Upper lobe of right lung (tissue), 1 donor: ENCODE measurements at places on chromosomes 16 and 17. TPM values are rescaled to one million over a fixed set of nuclear protein-coding genes. Genes with fewer than 3 reads are reported as not detected.

The GNAO1 gene
- total RNA-seq = 1.8 TPM

DNA sequence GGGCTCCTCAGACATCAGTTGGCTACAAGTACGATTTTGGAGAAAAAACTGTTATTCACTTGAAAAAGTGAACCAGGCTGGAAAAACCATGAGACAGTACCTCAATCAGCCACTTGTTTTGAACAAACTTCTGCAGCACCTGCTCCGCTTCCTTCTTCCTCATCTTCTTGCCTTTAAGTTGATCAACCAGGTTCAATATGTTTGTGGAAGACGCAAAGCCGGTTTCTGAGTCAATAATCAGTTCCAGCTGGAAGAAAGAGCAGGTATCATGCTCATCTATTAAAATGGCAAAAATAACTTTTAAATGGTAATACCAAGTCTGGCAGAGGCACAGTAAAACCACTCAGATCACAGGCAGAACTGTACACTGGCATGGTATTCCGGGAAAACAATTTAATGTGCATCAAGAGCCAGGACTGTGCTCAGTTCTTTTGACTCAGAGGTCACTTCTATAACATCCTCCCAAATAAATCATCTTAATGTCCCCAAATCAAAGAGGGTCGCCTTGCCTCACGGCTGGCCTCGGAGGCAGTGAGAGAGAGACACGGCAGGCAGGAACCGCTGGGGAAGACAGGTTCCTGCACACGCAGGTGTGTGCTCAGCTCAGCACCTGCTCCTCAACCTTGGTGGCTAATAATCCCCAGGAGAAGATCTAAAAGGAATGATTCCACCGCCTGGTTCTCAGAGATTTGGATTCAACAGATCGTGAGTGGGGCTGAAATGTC lies 29.7 kb downstream of the KDM8 start:
- H3K4me1 ChIP-seq = peaks cover 52% of the 10 kb centered on the region
- peaks cover 24% of the 10 kb centered on the region for H3K36me3 ChIP-seq
- H3K4me3 ChIP-seq = no peak overlapping the region
- H3K27ac ChIP-seq = peak overlapping the region; percentile 42

DNA sequence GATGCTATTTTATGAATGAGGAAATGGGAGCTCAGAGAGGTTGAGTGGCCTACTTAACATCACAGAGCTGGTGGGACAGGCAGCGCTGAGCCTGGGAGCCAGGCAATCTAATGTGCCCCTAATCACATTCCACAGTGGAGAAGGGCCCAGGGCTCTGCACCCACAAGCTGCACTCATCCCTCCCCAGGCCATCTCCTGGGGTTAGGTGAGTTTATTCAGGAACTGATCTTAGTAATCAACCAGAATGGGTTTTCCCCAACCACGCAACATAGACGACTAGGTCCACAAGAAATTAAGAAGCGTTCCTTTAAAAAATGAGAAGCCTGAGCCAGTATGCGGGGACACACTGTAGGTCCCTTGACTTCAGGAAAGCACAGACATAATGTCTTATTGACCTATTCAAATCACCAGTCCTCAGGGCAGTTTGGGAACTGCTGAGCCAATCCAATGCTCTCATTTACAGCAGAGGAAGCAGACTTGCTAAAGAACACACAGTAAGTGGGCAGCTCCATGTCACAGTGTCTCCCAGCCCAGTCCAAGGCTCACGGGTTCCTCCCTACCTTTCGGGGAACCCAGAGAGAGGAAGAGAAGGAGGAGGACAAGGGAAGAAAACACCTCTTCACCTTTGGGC lies 2.3 kb downstream of the MPP3 start:
- H3K27me3 ChIP-seq = no peaks in the 10 kb centered on the region
- H3K4me1 ChIP-seq = peaks cover 25% of the 10 kb centered on the region
- no peak overlapping the region for H3K4me3 ChIP-seq
- no peak for DNase-seq
- no peaks in the 10 kb centered on the region for H3K36me3 ChIP-seq
- no peak overlapping the region for H3K27ac ChIP-seq

The SP6 gene
- 8.5 TPM for total RNA-seq

- H3K27me3 ChIP-seq = no peaks in the 10 kb centered on the region
- H3K4me3 ChIP-seq = no peak overlapping the region
- no peaks in the 10 kb centered on the region for H3K4me1 ChIP-seq
- no peaks in the 10 kb centered on the region for H3K36me3 ChIP-seq
These were observed 2334.2 kb downstream of the TP53TG3F start for GRCh38 chr16:35793601-35794000.

- H3K4me1 ChIP-seq = peaks cover 7% of the 10 kb centered on the region
- H3K27ac ChIP-seq = peak overlapping the region; percentile 47
- H3K27me3 ChIP-seq = no peaks in the 10 kb centered on the region
- DNase-seq = no peak
- H3K4me3 ChIP-seq = no peak overlapping the region
These were observed 17.5 kb upstream of the TNFRSF13B start for GRCh38 chr17:16989230-16989952.

The ADAM11 gene
- 0.43 TPM for total RNA-seq

GRCh38 chr17:47663912-47664623 lies 14.3 kb downstream of the KPNB1 start:
- no peak overlapping the region for H3K27ac ChIP-seq
- H3K27me3 ChIP-seq = no peaks in the 10 kb centered on the region
- peaks cover 98% of the 10 kb centered on the region for H3K36me3 ChIP-seq
- H3K4me1 ChIP-seq = peaks cover 6% of the 10 kb centered on the region
- no peak overlapping the region for H3K4me3 ChIP-seq

GRCh38 chr17:16977932-16978331 lies 6.0 kb upstream of the TNFRSF13B start:
- H3K27ac ChIP-seq = no peak overlapping the region
- H3K4me3 ChIP-seq = no peak overlapping the region
- no peaks in the 10 kb centered on the region for H3K27me3 ChIP-seq
- no peaks in the 10 kb centered on the region for H3K36me3 ChIP-seq
- H3K4me1 ChIP-seq = no peaks in the 10 kb centered on the region
- no peak for DNase-seq

GRCh38 chr16:11636172-11636721 lies 32.0 kb upstream of the SNN start:
- no peaks in the 10 kb centered on the region for H3K36me3 ChIP-seq
- H3K4me1 ChIP-seq = peaks cover 42% of the 10 kb centered on the region
- DNase-seq = no peak
- H3K27me3 ChIP-seq = no peaks in the 10 kb centered on the region

DNA sequence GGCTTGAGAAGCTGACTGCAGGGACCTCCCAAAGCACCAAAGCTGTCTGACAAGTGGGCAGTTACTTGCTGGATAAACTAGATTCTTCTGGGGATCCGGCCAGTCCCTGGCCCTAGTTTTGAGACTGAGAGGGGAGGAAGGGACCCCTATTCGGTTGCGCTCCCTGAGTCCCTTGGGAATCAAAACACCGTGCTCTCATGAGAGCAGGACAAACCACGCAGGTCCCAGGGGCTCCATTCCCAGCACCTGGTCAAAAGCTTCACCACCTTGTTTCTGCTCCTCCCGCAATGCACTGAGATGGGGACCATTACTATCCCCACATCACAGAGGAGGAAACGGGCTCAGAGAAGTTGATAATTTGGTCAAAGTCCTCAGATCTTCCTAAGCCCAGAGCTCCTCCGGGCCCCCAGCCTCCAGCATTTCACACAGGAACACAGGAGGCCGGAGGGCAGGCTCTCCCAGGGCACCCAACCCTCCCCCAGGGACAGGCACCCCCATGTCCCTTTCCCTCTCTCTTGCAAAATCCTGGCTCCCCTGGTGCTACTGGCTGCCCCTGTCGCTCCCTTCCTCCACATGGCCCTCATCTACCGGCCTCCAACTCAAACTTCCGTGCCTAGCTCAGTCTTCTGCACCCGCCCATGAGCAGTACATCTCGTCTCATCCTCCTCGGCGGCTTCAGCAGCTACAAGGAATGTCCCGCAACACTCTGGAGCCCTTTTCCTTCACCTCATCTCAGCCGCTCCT lies 3.3 kb downstream of the TRIM65 start:
- H3K27ac ChIP-seq = no peak overlapping the region
- no peaks in the 10 kb centered on the region for H3K27me3 ChIP-seq
- no peak overlapping the region for H3K4me3 ChIP-seq
- peaks cover 13% of the 10 kb centered on the region for H3K4me1 ChIP-seq
- peaks cover 38% of the 10 kb centered on the region for H3K36me3 ChIP-seq
- no peak for DNase-seq

- DNase-seq = no peak
- no peak overlapping the region for H3K27ac ChIP-seq
- H3K27me3 ChIP-seq = peaks cover 44% of the 10 kb centered on the region
- H3K36me3 ChIP-seq = no peaks in the 10 kb centered on the region
These were observed 11.2 kb downstream of the FOXF1 start for GRCh38 chr16:86521236-86522197.

- peaks cover 45% of the 10 kb centered on the region for H3K36me3 ChIP-seq
- no peak overlapping the region for H3K27ac ChIP-seq
- no peaks in the 10 kb centered on the region for H3K27me3 ChIP-seq
- no peak overlapping the region for H3K4me3 ChIP-seq
These were observed 6.2 kb downstream of the PSMD12 start for GRCh38 chr17:67359960-67360791.

- H3K4me1 ChIP-seq = peaks cover 10% of the 10 kb centered on the region
- no peak for DNase-seq
- no peaks in the 10 kb centered on the region for H3K27me3 ChIP-seq
- no peak overlapping the region for H3K27ac ChIP-seq
- no peak overlapping the region for H3K4me3 ChIP-seq
These were observed 81.3 kb downstream of the ADCY9 start for GRCh38 chr16:4034963-4035362.

GRCh38 chr16:89052890-89053724 lies 40.5 kb upstream of the ACSF3 start:
- H3K27ac ChIP-seq = no peak overlapping the region
- no peaks in the 10 kb centered on the region for H3K4me1 ChIP-seq
- peaks cover 47% of the 10 kb centered on the region for H3K27me3 ChIP-seq
- no peaks in the 10 kb centered on the region for H3K36me3 ChIP-seq
- peak overlapping the region; percentile 21 for H3K4me3 ChIP-seq

- H3K27ac ChIP-seq = no peak overlapping the region
- H3K4me3 ChIP-seq = no peak overlapping the region
- no peaks in the 10 kb centered on the region for H3K4me1 ChIP-seq
- H3K36me3 ChIP-seq = peaks cover 50% of the 10 kb centered on the region
- DNase-seq = peak; percentile 15
These were observed 26.3 kb downstream of the NFE2L1 start for GRCh38 chr17:48074322-48075081.
